ENCODE measurements at places on chromosomes 16 and 17. TPM values are rescaled to one million over a fixed set of nuclear protein-coding genes. Genes with fewer than 3 reads are reported as not detected.

Gene MEOX1
- polyA plus RNA-seq = 11.2 TPM

Gene ABCA10
- 15.9 TPM for polyA plus RNA-seq

Gene ZNF385C
- 0.32 TPM for polyA plus RNA-seq

Gene RASL10B
- 37.2 TPM for polyA plus RNA-seq

Gene GLIS2
- 15.2 TPM for polyA plus RNA-seq

Gene CUEDC1
- 41.0 TPM for polyA plus RNA-seq

Gene GPR139
- not detected for polyA plus RNA-seq

DNA sequence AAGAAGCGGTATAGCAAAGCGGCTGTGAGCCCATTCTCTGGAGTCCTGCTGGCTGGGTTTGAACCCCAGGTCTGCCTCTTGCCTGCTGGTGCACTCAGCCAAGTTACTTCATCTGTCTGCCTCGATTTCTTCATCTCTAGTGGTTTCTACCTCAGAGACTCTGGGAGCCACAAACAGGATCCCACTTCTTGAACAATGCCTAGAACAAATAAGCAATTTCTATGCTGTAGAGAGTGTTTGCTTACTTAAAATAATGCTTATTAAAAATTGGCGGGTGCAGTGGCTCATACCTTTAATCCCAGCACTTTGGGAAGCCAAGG lies 75.5 kb downstream of the CMIP start:
- DNase-seq = no peak

DNA sequence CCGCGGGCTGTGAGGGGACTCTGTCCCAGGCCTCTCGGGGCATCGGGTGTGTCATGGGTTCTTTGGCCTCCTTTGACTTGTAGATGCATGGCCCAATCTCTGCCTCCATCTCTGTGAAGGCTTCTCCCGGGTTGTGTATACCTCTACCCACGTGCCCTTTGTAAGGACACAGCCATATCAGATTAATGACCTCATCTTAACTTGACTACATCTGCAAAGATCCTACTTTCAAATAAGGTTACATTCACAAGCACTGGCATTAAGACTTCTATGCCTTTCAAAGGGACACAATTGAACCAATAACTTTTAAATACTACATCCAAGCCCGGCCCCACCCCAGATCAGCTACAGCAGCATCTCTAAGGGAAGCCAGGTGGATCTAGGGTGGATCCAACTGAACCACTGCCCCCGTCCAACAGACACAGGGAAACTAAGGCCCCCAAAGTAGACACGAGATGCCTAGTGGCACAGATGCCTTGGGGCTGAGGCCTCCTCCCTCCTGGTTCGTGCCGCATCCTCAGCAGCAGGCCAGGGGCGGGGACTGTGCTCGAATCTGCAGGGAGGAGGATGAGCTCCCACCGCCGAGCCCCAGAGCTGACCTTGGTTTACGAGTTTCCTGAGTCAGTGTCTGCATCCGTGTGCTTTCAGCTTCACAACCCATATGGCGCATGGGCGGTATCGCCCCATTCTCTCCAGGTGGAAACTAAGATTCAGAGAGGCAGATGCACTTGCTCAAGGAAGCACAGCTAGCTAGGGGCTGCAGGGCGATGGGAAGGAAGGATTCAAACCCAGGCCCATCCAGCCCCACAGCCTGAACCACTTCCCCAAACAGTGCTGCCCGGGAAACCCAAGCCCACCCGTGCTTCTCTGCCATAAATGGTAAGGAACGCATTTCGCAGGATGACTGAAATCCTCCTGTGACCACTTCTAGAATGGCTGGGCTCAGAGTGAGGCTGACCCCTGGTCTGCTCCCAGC lies 353.3 kb downstream of the C16orf95 start:
- no peak for DNase-seq

DNA sequence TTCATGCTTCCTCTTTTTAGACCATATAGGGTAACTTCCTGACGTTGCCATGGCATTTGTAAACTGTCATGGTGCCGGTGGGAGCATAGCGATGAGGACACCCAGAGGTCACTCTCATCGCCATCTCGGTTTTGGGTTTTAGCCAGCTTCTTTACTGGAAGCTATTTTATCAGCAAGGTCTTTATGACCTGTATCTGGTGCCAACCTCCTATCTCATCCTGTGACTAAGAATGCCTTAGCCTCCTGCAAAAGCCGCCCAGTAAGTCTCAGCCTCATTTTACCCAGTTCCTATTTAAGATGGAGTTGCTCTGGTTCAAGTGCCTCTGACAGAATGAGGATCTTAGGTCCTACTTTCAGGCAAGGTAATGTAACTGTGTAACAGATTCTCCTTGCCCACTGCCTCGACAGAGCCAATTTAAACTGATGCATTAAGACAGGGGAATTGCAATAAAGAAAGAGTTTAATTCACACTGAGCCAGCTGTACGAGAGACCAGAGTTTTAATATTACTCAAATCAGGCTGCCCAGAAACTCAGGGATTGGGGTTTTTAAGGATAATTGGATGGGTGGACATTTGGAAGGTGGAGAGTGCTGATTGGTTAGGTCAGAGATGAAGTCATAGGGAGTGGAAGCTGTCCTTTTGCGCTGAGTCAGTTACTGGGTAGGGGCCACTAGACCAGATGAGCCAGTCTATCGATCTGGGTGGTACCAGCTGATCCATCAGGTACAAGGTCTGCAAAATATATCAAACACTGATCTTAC lies 59.9 kb upstream of the ATF7IP2 start:
- DNase-seq = peak; percentile 22

DNA sequence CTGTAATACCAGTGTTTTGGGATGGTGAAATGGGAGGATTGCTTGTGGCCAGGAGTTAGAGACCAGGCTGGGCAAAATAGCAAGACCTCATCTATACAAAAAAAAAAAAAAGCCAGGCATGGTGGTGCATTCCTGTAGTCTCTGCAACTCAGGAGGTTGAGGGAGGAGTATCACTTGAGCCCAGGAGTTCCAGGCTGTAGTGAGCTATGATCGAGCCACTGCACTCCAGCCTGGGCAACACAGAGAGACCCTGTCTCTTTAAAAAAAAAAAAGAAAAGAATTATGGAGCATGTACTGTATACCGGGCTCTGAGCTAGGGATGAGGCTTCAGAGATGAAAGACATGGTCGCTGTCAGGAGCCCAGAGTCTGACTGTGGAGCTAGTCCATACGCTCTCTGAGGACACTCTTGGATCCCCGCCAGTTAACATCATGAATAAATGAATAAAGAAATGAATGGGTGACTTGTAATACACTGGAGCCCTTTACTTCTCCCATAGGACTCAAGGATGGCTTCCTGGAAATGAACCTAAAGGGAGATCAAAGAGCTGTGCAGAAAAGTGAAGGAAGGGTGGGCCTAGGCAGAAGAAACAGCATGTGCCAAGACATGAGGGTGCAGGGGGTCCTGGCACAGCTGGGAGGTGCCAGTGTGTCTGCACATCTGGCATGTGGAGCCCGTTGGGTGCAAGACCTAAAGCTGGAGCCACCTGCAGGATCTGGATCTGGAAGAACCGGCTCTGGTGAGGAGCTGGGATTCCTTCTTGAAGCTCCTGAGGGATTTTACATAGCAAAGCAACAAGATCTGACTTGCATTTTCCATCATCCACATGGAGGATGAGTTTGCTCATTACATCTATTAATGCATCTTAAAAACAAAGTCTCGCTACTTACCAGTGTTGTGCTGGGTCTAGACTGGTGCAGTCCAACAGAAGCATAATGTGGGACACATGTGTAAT lies 120.4 kb downstream of the IRX3 start:
- DNase-seq = no peak

GRCh38 chr16:5622234-5622884 lies 524.8 kb upstream of the EEF2KMT start:
- no peak for DNase-seq

GRCh38 chr16:67935101-67935401 lies 1.6 kb downstream of the PSMB10 start:
- no peak for DNase-seq

DNA sequence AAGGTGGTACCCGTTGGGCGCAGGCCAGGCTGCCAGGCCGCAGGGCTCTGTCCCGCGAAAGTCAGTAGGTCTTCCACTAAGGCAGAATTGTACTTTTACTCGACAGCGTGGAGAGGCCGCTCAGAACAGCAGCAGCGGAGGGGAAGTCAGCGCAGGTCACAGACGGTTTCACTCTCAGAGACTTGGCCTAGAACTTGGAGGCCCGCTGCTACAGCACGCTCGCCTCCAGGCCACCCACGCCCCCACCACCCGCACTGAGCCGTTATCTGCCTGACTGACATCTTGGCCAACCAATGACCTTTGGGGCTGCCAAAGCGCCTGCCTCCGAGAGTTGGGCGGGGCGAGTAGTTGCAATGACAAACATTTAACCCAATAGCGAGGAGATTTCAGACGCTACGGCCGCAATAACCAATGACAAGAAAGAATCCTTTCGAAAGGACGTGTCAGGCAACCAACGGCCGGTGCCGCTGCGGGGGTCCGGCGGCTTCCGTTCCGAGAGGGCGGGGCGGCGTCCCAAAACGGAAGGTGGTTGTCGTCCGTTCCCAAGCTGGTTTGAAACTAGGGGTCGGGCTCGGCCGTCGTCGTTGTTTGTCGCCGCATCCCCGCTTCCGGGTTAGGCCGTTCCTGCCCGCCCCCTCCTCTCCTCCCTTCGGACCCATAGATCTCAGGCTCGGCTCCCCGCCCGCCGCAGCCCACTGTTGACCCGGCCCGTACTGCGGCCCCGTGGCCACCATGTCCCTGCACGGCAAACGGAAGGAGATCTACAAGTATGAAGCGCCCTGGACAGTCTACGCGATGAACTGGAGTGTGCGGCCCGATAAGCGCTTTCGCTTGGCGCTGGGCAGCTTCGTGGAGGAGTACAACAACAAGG lies at the start of gene DCAF7:
Gene DCAF7 (plus strand): TSS at position 532 of the 871 bp plus-strand sequence. CDS start 201 bp downstream, at position 733.
- peak; percentile 99 for DNase-seq

GRCh38 chr17:43360739-43361505 lies 37.9 kb upstream of the ARL4D start:
- peak; percentile 91 for DNase-seq

DNA sequence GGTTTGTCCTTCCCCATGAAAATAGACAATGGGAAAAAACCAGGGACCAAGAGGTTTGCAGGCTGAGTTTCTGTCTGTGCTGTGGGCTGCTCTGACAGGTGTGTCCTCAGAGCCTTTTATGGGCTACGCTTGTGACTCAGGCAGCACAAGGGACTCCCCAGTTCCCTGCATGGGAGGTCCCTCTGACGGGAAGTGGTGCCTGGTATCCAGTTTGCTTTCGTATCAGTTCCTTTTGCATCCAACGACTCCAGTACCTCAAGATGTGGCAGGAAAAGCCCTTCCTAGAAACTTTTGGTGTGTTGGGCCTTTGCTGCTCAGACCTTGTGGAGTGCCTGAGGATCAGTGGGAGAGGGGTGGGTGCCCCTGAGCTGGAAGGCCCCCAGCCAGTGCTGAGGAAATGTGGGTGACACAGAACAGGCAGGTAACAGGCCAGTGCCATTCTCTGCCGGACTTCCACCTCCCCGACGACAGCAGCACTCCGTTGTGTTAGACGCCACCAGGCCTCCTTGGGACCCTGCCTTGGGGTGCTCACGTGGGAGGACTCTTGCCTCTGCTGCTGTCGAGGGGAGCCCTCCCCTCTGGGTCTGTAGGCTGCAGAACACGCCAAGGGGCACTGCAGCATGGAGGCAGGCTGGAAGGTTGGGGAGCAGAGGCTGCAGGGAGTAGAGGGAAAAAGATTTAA lies 38.4 kb upstream of the IRF8 start:
- DNase-seq = no peak

- no peak for DNase-seq
These were observed 260.7 kb upstream of the FOXF1 start for GRCh38 chr16:86249631-86250030.

DNA sequence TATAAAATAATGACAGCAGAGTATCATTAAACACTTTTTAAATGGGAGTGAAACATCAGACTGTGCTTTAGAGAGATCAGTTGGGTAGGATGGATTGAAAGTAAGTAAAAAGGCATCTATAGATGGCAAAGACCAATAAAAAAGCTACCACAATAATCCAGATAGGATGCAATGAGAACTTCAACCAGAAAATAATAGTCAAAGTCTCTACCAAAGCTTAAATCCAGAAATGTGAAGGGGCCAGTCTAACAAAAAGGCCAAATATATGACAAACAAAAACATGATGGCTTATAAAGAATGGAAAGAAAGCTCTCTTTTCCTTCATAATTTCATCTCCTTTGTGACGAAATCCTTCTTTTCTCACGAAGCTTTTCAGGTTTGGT lies 12.3 kb downstream of the KANSL1 start:
- no peak for DNase-seq

GRCh38 chr17:78144147-78144719 lies 2.0 kb upstream of the C17orf99 start:
- DNase-seq = peak; percentile 96

DNA sequence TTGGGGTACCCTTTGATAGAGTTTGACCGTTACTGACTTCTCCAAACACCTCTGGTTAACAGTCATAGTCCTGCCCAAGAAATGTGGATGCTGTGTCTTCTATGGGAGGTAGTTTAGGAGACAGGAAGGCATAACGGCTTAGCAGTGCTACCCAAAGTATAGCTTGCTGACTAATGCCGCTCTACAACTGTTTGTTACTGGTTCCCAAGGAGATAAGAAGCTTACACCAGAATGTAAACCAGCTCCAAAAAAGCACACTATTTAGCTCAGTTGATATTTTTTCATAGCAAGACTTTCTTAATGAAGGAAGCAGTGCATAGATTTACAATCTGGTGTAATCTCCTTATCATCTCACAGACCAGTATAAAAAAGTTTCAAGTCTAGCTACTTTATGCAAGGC lies 95.7 kb downstream of the HS3ST3B1 start:
- no peak for DNase-seq

DNA sequence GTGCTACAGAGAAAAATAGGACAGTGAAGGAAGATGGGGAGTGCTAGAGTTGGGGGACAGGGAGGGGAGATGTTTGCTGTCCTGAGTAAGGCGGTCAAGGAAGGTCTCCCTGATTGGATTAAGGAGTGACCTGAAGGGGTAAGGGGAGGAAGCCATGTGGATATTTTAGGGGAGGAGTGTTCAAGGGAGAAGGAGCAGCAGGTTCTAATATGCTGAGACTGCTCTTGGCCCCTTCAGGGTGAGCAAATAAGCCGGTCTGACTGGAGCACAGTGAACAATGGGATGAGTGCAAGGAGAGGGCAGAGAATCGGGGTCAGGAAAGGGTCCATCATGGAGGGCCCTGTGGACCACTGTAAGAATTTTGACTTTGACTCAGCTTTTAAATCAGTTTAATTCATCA lies 188.8 kb downstream of the IRX3 start:
- DNase-seq = no peak

DNA sequence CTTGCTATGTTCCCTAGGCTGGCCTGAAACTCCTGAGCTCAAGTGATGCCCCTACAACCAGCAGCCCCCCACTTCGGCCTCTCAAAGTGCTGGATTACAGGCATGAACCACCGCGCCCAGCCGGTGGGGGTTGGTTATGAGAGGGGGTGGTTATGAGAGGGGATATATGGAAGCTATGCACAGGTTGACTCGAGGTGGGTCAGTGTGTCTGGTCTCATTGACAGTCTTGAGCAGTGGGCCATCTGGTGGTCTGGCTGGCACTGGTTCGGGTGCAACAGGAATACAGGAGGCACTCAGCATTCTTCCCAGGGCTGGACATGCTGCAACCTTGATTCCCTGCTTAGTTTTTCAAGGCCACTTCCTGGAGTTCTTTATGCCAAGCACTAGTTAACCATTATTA lies 5.6 kb upstream of the STX1B start:
- DNase-seq = no peak
